Fibroblast of gingiva (primary cell): ENCODE measurements at places on chromosomes 7 and 10.

GRCh38 chr7:18320422-18320821 lies 175.1 kb upstream of the HDAC9 start:
- DNase-seq = no peak

DNA sequence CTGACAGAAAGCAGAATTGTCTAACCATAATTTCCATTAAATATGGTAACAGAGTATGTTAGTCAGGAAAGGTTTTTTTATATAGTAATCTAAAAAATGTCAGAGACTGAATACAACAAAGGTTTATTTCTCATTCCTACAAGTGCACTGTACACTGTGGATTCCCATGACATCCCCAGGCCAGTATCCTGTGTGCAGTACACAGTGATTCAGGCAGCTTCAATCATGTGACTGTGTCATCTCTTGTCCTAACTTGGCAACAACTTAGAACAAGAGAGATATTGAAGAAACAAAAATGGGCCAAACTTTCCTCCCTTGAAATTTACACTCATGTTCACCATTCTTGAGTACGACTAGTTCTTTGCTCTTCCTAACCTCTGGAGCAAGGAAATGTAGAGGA lies 189.8 kb upstream of the SEMA3A start:
- no peak for DNase-seq

- DNase-seq = peak; percentile 85
Observed at GRCh38 chr7:82810558-82811259, 352.0 kb downstream of the PCLO start.

GRCh38 chr10:80356563-80356988 lies at the start of the genes DYDC1 and DYDC2:
Gene DYDC1, minus strand, starts transcription at chr10:80356755. Its CDS starts 4,154 bp downstream, at chr10:80352601.
Gene DYDC2, plus strand, starts transcription at chr10:80356781. Its CDS starts 5,663 bp downstream, at chr10:80362444.
- DNase-seq = no peak

DNA sequence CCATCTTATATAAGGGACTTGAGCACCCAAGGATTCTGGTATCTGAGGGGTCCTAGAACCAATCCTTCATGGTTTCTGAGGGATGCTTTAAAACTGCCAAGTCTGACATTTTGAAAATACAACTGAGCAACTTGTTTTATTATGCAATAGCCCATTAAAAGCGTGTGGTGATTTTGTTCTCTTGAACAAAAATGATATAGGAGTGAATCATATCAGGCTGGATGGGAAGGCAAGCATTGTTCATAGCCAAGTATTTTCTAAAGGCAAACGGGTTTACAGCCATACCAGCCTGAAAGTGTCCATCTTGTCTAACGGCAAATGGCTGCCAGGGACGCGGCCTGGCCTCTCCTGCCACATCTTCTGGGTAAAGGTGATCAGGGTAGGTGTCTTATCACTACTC lies 23.4 kb downstream of the RPP38 start:
- peak; percentile 50 for DNase-seq

- no peak for DNase-seq
Observed at GRCh38 chr7:157671358-157672255, 334.8 kb downstream of the DNAJB6 start.

DNA sequence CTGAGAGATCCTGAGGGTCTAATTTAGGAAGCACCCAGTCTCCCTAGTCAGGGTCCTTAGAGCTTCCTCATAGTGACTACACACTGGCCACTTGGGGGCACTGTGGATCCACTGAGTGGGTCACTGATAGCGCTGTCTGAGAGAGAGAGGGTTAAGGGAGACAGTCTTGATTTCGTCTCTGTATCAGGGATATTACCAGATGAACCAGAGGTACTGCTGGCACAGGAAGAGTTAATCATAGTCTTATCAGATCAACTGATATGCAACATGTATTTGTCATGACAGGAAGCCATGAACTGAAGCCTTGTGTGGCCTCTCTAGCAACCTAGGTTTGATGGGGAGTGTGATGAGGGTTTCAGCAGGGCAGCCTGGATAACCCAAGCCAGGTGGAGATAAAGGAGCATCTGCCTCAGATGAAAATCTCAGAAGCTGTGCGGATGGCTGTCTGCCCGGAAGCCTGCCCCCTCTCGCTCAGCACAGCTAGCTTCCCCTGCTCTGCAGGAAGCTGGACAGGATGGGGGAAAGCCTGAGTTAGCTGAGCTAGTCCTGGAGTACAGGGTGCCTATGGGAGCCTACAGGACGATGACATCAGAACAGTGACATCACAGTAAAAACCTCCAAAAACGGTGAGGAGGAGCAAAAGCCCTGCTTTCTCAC lies 214.0 kb upstream of the PRSS1 start:
- DNase-seq = peak; percentile 78
